ENCODE measurements at places on chromosomes 6 and 20.

GRCh38 chr6:108767418-108768165 lies 80.6 kb upstream of the ARMC2 start:
- no peak for DNase-seq

DNA sequence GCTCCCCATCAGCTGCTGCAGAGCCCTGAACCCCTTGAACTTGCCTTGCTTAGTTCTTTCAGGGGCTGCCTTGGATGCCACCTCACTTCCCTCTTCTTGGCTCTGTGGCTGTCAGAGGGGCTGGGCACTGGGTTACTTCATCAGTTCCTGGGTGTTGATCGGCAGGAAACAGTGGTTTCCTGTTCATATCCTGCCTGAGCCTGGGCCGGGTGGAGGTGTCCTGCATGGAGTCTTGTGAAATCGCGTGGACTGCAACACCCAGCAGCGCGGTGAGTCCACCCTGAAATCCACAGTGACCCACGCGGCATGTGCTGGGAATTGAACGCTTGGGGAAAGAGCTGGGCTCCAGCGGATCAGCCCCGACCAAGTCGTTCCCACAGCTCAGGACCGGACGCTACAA lies 97.5 kb downstream of the CDH26 start:
- DNase-seq, result no peak

- no peak for DNase-seq
Measured at GRCh38 chr20:23143986-23144690, 58.0 kb upstream of the CD93 start.

DNA sequence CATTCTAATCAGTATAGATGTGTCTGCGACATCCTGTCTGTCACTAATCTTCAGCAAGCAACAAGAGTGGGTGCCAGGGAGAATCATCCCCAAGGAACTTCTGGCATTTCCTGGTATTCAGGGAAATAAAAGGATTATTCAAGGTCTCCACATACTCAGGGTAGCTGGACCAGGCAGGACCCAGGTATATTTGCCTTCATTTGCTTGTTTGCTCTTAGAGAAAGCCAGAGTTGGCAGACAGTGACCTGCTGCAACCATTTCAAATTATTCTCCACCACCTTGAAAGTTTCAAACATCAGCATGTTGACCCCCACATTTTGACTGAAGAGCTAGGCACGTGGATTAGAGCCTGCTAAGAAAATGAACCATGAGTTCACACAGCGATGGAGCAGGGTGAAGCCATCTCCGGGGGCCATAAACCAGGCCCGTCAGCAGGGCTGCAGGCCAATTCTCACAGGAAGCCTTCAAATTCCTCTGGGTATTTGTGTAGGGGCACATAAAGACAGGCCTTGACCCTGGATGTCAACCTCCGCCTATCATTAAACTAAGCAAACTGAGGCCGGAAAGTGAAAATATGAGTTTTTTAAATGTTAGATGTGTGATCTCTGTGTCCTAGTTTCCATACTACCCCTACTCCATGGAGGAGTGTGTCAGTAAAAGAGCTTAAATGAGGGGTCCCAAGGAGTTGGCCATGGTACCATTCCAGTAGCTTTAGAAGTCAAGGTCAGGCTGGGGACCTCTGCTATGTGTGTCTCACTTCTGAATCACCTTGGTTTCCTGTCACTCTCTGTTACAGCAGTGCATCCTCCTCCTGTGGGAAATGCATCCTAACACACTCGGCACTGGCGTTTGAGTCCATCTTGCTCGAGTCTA lies 32.9 kb downstream of the TRAM2 start:
- DNase-seq, result no peak

GRCh38 chr6:90421666-90422065 lies 125.0 kb upstream of the BACH2 start:
- DNase-seq, result no peak

DNA sequence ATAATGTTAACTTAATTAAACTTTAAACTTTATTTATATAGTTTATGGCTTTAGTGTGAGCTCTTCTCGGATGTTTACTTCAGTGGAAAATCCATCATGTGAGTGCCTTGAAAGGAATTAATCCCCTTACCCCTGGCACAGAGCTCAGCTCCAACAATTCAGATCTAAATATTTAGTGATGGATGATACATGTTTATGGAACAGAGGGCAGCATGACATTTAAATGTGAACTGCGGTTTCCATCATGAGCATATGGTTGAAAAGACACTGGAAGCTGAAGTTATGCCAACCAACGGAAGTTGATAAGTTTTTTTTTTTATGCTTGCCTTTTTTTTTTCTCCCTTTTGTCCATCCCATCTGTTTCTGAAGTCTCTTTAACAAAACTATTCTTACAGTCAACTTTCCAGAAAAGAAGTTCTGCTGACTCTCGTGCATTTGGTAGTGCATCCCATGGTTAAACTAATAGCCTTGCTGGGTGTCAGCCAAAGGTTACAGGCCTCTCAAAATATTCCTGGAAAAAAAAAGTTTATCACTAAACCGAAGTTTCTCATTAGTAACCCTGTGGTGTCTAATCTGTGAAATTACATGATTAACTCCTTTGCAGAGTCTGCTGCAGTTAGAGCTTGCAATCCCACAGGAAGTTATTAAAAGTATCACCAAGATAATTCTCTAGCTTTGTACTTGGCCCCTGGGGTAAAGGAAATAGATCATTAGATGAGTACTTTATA lies 243.9 kb upstream of the TCF21 start:
- no peak for DNase-seq

DNA sequence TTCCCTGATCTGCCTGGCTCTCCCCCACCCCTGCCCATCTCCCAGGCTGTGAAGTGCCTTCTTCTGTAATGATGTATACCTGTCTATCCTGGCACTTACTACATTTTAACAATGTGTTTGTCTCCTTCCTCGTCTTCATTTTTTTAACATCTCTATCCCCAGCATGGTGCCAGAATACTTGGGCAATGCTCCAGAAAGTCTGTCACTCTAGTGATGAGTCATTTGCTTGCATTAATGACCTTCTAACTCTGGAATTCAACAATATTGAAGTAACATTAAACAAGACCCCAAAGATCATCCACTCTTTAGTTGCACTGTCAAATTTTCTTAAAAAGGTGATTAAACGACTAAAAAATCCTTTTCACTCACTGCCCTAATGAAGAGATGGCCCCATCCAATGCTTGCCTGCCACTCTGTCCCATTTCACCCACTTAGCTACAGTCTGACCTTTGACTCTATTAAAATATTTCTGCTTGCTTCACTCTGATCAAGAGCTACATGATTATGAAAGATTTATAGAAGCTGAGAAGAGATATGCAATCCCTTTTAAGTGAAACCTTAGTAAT lies 7.7 kb upstream of the KLHL31 start:
- DNase-seq, result no peak

DNA sequence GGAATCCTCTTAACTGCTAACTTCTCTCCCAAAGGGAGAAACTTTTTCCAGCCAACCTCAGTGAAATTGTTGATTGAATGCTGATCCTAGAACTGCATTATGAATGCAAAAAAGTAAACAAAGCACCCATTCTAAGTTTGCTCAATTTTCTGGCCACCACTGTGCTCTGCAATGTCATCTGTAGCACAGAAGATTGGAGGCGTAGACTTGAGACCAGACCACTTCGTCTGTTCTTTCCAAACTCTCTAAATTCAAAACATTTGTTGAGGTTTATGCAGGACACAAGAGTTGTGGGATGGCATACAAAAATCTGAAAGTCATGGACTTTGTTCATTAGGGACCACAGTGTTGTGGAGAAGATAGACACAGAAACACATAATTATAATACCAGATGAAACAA lies 11.1 kb upstream of the TSPYL1 start:
- DNase-seq, result no peak

DNA sequence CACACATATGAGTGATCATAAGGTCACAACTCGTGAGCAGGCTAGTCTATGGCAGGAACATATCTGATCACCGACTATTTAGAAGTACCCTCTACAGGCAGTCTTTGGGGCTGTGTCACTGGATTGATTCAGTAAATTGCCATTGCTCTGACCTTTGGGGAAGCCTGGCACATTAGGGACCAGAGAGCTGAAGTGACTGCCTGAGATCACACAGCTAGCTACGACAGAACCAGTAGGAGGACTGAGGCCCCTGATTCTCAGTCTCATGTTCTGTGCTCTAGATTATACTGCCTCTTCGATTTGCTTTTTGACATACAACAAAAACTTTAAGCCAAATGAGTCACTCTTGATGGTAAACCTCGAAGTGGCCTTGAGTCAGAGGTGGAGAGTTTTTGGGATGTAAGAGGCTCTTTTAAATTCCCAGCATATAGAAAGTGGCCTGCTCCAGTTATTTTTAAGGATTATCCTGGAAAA lies 247.5 kb upstream of the SUPT3H start:
- no peak for DNase-seq

GRCh38 chr20:45011108-45011526 lies 44.8 kb downstream of the STK4 start:
- DNase-seq, result peak; percentile 43

GRCh38 chr6:20540683-20541082 lies 6.4 kb downstream of the CDKAL1 start:
- DNase-seq, result no peak

DNA sequence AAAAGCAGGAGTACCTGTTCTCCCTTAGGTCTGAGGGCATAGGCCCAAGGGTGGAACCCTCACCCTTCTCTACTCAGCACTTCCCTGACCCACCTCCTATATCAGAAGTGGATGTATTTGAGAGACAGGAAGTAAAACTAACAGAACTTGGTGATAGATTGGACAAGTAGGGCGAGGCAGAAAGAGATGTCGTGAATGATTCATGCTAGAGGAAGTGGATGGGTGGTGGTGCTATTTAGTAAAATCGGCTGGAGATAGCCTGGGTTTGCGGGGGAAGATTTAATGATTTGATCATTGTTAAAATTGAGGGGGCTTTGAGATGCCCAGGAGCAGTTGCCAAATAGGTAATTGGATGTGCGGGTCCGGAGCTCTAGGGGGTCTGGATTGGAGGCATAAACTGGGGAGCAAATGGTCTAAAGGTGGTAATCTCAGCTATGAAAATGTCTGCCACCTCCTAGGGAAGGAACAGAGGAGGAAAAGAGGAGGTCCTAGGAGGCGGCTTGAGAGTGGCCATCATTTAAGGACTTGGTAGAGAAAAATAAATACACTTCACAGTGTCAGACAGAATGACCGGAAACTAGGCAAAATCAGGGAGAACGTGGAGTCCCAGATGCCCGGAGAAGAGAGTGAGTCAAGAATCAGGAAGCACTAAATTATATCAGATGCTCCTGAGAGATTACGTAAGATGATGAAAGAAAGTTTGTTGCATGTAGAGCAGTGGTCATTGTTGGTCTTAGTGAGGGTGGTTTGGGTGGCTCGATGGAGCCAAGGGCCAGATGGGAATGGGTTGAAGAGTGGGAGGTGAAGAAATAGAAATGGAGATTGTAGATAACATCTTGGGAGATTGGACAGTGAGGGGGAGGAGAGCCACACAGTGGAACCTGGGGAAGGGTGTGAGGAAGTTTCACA lies 142.0 kb downstream of the CEP57L1 start:
- no peak for DNase-seq

DNA sequence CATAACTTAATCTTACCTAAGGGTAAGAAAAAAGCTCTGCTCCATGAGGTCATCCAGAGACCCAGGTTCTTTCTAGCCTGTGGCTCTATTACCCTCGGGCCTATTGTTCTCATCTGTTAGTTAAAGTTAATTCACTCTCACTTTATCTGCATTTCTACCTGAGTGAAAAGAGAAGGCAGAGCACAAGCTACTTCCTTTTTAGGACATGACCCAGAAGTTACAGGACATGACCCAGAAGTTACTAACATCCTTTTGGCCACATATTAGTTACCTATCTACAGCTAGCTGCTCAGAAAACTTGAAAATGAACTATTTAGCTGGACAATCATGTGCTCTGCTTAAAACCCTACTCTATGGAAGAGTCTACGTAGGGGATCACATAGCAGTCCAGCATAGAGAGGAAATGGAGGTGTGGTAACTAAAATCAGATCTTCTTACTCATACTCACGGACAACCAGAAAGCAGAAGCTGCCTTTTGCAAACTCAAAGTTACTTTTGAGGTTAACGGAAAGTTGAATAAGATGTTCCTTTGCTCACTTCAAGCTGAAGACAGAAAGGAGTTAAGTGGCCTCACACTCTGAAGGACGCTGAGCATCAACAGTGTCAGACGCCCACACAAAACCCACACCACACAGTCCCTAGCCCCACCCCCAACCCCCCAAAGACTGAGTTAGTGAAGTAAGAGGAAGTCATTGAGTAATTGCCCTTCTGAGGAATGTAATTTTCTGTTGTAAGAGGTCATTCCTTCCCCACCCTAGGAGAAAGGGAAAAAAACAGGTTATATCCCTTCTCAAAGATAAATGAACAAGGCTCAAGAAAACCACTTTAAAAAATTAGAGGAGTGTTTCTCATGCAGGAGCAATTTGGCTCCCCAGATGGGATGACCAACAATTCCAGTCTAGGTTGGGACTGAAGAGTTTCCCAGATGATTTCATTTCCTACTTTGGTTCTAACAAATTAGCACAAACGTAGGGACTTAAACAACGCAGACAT lies 45.9 kb upstream of the TAB2 start:
- DNase-seq, result no peak

DNA sequence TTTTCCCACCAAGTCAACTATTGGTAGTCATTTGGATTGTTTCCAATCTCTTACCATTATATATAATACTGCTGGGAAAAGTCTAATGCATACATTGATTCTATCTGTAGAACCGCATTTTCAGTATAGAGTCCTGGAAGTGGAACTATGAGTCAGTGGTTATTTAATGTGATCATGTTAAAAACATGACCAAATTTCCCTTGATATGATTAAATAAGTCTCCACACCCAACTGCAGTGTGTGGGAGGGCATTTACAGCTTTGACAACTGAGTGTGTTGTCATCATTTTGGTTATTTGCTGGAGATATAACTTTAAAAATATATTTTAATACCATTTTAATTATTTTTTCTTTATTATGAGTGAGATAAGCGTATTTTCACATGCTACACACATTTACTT lies 1027.6 kb downstream of the EYS start:
- DNase-seq, result no peak

DNA sequence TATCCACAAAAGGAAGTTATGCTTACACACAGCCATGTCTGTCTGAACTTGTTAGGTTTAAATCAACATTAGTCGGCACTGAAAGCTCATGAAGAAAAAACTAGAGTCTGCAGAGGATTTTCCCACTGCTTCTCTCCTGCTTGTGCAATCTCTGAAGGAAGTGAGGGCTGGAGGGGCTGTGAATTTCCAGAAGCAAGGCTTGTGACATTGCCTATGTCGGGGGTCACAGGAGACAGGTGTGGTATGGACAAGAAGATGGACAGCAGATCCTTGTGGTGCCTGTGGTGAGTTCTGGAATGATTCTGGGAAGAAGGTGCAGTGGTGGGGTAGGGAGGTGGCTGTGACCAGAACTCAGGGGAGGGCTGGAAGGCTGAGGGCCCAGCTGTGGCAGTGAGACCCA lies 84.3 kb upstream of the TRAF3IP2 start:
- DNase-seq, result no peak

Data from NCI-H2081 (cell line).